NCI-H345 (cell line): ENCODE measurements at places on chromosomes 1 and 21.

GRCh38 chr1:51527144-51527543 is 8.1 kb upstream of the EPS15 start:
- no peak for DNase-seq

GRCh38 chr1:247281001-247281574 is 25.2 kb downstream of the VN1R5 start:
- DNase-seq: no peak

DNA sequence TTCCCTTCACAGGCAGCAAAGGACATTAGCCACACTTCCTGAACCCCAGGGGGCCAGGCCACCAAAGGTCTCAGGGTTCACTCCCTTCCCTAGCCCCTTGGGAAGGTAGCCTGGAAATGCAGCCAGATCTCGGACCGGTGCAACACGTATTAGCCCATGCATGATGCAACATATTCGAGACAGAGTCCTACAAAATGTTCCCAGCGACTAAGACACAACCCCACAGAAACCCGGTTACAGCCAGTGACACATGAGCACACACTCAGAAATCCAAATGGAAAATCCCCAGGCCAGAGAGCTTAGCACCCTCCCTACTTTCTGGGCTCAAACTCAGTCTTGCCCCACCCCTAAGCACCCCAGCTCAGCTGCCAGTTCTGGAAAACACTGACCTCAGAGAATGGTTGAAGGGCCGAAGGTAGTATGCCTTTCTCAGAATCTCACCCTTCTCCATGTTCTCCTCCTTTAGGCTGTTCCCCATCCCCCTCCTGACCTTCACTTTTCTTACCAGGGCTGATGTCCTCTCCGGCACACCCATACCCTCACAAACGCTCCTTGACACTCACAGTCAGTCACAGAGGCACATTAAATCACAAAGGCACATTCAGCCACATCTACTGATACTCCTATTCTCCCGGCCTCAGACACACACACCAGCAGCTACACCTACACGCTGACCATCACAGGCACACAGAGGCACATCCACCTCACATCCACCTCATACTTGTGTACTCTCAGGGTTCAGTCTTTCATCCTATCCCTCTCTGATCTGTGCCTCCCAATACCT is at the start of gene TSPAN1:
TSS of gene TSPAN1 (plus strand) at position 640 of the 784 bp plus-strand sequence. CDS start 6,021 bp downstream, outside the sequence.
- no peak for DNase-seq

DNA sequence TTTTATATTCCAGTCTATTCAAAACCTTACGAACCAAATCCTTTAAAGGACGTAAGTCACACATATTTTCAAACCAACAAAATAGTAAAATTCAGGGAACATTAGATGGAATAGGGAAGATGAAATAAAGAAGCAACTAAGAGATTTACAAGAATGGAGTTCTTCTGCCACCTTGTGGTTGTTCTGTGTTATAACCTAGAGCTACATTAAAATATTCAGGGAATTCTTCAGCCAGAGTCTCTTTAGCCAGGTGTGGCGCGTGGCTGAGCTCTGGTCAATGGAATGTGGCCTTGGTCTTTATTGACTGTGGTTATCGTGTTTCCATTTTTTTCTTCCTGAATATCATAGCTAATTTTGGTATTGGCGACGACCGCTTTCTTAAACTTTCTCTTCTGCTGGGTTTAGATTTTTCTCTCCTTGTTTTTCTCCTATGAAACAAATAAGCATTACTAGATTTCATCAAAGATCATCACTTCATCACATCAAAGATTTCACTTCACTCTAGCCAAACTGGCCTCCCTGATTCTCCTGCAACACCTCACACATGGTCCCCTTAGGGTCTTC is 221.3 kb downstream of the MRPL39 start:
- peak; percentile 40 for DNase-seq

GRCh38 chr1:87334351-87335174 is 5.9 kb downstream of the LMO4 start:
- no peak for DNase-seq

GRCh38 chr1:65050735-65051134 is 84.4 kb upstream of the JAK1 start:
- peak; percentile 70 for DNase-seq

GRCh38 chr1:117590273-117590925 is 15.4 kb upstream of the TENT5C start:
- DNase-seq: no peak

DNA sequence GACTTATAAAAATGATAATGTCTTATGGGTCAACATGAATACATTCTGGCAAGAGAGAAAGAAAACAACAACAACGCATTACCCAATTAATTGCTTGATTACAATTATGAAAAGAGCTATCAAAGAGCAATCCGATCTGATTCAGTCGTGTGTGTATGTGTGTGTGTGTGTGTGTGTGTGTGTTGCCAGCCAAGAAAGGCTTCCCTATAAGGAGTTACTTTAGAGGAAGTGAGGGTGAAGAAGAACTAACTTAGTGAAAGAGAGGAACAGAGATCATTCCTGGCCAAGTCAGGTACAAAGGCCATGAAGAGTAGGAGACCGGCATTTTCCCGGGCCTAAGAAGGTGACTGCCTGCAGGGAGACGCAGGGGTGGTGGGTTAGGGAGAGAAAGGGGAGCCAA is 9.4 kb downstream of the TMEM35B start:
- no peak for DNase-seq

- no peak for DNase-seq
Measured at GRCh38 chr1:14372526-14372925, 226.0 kb upstream of the KAZN start.

DNA sequence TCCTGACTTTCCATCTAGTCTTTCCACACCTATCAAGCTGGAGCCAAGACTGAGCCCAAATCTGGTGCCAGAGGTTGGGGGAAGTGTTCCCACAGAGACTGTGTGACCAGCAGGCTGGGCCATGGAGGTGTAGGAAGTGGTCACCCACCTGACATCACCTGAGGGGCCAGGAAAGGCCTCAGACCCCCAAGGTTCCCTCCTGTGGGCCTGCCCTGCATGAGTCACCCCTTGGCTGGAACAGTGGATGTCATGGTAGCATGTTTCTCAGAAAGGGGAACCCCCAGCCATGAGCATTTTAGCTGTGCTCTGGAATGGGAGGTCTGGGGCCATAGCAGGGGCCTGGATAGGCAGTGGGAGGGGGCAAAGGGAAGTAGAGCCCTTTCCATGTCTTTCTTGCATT is 5.7 kb upstream of the TNFRSF8 start:
- DNase-seq: no peak

GRCh38 chr1:58983162-58983561 is 199.3 kb upstream of the JUN start:
- no peak for DNase-seq

- no peak for DNase-seq
Measured at GRCh38 chr1:203180611-203181330, 5.1 kb upstream of the MYBPH start.

- no peak for DNase-seq
Measured at GRCh38 chr1:234914606-234915290, 213.9 kb downstream of the TOMM20 start.

- DNase-seq: no peak
Measured at GRCh38 chr1:70318191-70318590, 36.3 kb downstream of the ANKRD13C start.

- DNase-seq: no peak
Measured at GRCh38 chr1:234573711-234574299, 36.2 kb downstream of the IRF2BP2 start.

DNA sequence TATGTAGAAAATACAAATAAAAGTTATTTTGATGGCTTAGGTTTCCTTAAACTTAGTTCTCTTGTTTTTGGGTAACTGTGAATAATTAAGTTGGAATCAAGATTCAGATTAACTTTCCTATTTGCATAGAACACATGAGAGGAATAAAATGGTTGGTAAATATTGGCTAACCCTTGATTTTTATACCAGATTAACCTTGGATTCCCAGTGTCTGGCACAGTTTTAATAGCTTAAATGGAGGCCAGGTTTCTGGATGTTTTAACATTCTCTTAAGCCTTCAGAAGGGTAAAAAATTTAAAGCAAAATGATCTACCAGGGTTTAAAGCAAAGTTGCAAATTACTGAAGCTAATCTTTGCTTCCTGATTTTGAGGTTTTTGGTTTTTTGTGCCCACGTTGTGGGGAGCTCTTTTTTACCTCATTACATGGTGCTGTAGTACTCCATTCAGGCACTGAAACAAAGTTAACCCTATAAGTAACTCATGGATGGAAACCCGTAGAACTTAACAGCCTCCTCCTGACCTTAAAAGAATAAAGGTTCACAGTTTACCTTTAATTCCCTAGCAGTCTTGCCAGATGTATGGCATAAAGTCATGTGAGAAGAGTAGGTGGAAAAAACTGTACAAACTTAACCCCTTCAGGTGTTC is 8.4 kb upstream of the SPATA1 start:
- DNase-seq: no peak

GRCh38 chr1:201881617-201882016 is 7.1 kb upstream of the SHISA4 start:
- no peak for DNase-seq

DNA sequence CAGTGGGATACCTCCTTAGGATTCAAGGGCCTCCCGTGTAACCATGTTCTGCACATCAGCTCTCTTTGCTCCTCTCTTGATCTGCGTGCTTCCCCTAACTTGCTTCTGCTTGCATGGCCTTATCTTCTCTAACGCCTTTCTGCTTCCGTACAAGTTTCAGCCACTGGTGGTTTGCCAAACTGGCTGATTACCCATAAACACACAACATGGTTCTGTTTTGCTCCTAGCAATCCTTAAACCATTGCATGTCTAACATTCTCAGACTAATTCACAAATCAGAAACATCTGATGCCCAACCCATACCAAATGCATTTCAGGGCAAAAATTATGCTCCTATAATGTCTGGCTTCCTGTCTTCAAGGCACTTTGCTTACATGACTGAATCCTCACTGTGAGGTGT is 166.4 kb downstream of the PBX1 start:
- no peak for DNase-seq

DNA sequence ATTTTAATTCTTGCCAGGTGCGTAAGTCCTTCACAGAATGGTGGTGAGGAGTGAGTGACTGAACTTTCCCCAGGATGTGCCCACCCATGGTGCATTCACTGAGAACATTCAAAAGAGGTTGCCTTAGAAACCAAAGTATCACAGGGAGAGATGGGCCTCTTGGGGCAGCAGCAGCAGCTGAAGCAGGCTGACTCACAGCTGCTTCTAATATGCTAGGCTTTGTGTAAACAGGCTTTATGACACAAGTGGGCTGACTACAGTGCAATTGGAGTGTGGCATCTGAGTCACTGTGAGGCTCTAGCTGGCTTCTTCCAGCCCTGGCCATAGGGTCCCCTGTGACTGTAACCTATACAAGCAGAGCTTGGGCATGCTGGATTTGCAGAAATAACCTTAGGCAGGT is 12.6 kb downstream of the PIGP start:
- DNase-seq: peak; percentile 100

DNA sequence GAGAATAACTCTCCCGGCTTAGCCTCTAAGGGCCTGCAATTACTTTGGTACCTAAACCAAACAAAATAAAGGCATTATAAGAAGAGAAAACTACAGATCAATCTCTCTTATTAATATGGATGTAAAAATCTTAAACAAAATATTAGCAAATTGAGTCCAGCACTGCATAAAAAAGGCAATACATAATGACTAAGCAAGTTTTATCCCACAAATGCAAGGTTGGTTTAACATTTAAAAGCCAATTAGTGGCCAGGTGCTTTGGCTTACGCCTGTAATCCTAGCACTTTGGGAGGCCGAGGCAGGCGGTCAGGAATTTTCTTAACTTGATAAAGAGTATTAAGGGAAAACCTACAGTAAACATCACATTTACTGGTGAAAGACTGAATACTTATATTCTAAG is 67.1 kb upstream of the MAB21L3 start:
- DNase-seq: no peak

GRCh38 chr1:232650845-232651244 is 20.9 kb upstream of the SIPA1L2 start:
- no peak for DNase-seq

GRCh38 chr1:74755475-74755874 is 22.5 kb downstream of the TYW3 start:
- DNase-seq: no peak

GRCh38 chr1:36387141-36387949 is 1.6 kb upstream of the STK40 start:
- no peak for DNase-seq

- no peak for DNase-seq
Measured at GRCh38 chr1:21935393-21935804, 1.7 kb downstream of the HSPG2 start.

GRCh38 chr1:45545019-45545493 is 5.6 kb upstream of the AKR1A1 start:
- DNase-seq: no peak

GRCh38 chr1:34681480-34682451 is 73.1 kb upstream of the GJB5 start:
- DNase-seq: peak; percentile 74

GRCh38 chr1:109931189-109931731 is 20.6 kb downstream of the CSF1 start:
- no peak for DNase-seq

- DNase-seq: no peak
Measured at GRCh38 chr1:229223498-229223897, 47.4 kb upstream of the RAB4A start.

- peak; percentile 100 for DNase-seq
Measured at GRCh38 chr1:151008244-151009205, at the start of gene PRUNE1. Gene PRUNE1 (plus strand): TSS chr1:151008449. CDS start chr1:151008633, 184 bp downstream.

DNA sequence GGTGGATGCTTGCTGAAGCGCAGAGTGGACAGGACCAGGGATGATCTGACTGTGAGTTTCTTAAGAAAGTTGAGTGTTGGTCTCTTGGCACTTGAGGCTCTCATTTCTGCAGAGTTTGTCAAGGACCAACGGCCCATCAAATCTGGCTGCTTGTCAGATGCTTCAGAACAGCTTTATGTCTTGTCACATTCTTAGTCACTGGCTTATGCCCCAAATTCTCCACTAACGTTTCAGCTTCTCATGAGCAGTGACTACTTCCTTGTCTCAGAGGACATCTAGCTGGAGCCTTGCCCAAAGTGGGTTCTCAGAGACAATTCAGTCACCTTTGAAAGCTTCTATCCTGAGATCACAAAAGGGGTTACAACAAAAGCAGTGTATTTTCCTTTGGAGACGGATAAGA is 92.3 kb downstream of the ST6GALNAC5 start:
- no peak for DNase-seq

DNA sequence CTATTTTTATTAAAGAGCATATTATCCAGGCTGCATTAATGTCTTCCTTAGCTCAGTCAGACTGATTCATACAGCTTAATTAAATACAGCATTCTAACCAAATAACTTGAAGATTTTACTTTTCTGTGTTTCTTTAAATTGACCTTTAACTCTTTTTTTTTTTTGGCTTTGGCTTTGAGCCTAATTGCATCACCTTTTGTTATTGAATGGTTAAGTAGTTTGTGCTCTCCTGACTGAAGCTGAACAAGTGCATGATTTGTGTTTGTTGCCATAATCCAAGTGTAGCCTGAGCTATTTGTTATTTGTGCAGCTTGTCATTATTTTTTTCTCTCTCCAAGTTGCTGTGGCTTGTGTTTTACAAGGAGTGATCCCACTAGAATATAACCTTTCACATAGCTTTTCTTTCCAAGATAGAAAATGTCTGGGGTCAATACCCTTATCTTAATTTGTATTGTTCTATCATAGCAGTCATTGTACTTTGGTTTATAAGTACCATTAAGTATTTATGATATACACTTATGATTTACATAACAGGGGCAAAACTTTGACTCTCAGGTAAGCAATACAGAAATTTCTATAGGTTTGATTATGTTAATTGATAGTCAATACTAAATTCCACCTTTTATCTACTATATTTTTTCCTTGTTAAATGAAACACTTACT is 31.6 kb downstream of the CDC14A start:
- DNase-seq: peak; percentile 3

GRCh38 chr1:155134880-155135414 is 705 bp upstream of the SLC50A1 start:
- DNase-seq: peak; percentile 80

- DNase-seq: no peak
Measured at GRCh38 chr1:77276941-77277340, 4.9 kb upstream of the AK5 start.

GRCh38 chr1:70140343-70140742 is 65.0 kb downstream of the LRRC40 start:
- no peak for DNase-seq
